DMS 273 treated with DMSO at 0.1 percent for 48 hours (cell line): ENCODE measurements at places on chromosomes 1 and 21.

GRCh38 chr1:10794724-10795275 lies 1.6 kb downstream of the CASZ1 start:
- no peak for DNase-seq

DNA sequence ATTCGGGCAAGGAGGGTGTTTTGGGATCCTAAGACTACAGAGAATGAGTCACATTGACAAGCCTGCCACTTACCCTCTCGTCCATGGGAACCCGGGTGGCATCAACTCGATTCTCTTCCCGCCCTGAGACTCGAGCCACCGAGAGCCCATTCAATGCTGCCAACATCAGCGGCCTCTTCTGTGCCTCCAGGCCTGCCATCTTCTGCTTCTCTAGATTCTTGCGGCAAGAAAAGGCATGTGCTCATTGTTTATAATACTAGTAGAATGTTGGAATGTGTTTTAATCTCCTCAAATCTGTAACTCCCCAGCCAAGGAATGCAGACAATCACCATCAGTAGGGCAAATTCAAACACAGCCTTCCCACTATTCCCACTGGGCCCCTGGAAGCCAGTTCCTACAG lies 96.9 kb downstream of the SMYD2 start:
- DNase-seq, result no peak

- DNase-seq, result no peak
Measured at GRCh38 chr21:31351960-31352359, 7.9 kb upstream of the TIAM1 start.

- DNase-seq, result no peak
Measured at GRCh38 chr1:66940981-66941380, 16.2 kb downstream of the MIER1 start.

DNA sequence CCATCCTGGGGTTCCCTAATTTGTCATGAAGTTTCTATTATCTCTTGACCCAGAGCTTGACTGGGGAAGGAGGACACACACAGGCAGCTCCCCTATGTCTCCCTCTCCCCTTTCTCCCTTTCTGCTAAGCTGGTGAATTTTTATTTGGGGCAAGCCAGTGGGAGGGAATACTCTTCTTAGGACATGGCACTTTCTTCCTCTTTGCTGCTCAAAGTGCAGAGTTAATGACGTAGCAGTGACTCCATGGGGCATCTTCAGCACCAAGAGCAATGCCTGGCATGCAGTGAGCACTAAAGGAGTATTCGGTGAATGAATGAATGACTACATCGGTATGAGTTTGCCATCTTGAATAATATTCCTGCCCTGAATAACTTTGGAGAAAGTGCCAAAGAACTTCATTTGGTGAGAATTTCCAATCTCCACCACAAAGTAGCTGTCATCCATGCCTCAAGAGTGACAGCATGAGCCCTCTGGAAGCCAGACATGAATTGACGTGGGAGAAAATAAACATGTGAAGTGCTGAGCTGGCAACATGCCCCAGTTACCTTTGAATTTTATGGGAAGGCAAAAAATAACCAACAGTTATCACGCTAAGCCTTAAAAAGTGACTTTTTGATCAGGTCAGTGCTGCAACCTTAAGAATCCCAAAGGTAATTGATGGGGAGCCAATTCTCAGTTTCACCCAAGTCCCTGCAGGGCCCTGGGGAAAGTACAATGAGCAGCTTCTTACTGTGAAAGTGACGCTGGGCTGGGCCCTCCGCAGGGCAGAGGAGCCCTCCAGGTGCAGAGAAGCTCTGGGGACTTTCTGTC lies 22.1 kb upstream of the ATF3 start:
- DNase-seq, result no peak

DNA sequence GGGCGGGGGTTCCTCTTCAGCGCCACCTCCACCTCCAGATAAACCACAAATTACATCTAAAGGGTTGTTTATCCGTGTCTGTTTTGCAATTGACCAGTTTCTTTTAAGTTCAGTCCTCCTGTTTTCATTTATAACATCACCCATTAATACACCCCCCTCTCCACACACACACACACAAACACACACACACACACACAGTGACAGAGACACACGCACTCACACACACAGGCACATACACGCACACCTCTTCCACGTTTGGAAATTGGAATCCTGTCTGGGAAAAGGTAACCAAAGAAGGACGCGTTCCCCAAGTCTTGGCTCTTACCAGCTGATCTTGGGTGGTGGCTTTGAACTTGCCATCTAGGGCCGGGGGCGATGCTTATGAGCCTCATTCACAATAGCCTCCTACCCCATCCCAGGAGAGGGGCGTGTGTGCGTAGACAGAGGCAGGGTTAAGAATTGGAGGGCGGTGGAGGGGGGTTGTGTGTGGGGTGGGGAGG lies 442 bp upstream of the CSMD2 start:
- no peak for DNase-seq

DNA sequence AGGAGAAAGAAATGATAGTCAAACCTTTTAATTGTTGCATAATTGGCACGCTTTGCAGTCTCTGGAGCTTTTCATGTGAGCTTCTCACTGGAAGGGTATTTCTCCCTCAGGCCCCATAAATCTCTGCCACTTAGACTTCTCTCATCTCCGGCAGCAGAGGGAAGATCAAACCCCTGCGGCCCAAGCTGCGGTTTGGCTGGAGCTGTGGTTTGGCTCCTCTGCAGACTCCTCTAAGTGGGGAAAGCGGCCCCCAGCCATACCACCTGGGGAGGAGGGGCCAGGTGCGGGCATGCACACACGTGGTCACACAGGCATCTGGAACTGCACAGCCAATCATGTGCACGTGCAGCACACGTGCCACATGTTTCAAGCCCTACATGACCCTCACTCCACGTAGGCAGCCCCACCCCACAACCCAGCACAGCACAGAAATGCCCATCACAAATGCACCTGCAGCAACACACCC lies 58.3 kb downstream of the UBE2T start:
- DNase-seq, result peak; percentile 12

GRCh38 chr1:183423541-183423940 lies 5.4 kb upstream of the NMNAT2 start:
- no peak for DNase-seq

DNA sequence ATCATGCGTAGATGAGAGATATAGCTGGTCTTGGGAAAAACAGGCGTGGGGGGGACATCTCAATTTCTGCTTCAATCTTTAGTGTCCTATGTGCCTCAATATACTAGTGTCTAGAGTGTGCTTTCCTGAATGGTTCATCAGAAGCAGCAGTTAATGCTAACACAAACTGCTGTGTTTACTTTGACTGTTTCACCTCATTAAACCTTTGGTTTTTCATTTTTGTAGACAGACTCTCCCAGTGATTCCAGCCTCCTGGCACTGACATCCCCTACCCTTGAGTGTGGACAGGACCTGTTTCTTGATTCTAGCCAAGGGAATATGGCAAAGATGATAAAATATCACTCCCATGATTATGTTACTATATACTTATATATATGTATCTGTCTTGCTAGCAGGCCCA lies 37.6 kb downstream of the ZYG11A start:
- no peak for DNase-seq

DNA sequence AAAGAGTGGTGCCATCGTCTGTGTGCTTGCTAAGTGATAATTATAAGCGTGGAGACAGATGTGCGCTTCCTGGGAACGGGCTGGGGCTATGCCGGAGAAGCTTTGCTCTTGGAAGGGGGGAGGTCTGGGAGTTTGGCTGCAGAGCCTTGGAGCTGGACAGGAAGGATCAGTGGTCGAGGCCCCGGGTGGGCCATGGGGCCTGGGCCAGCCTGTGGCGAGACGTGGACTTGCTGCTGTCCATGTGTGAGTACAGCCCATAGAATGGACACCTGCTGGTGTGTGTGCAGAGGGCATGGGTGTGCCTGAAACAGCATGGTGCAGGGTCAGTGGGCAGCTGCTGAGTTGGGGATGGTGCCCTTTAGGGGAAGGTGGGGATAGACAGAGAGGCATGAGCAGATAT lies 121.3 kb downstream of the PCBP3 start:
- DNase-seq, result no peak

- DNase-seq, result no peak
Measured at GRCh38 chr21:37800057-37800455, 116.2 kb downstream of the KCNJ6 start.

DNA sequence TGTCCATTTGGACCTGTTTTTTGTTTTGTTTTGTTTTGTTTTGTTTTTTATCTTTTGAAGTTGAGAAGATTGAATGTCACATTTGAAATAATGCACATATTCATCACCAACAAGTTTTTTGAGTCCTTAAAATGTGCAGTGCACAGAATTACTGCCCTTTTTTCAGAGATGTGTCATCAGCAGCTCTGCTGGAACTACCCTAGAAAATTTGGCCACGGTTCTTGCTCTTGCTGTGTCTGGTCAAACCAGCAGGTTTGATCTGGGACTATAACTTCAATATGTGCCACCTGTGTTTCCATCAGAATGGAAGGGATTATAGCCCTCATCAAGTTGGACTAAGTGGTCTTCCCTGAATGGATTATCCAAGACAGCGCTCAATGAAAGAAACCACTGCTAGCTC lies 24.1 kb upstream of the CNN3 start:
- DNase-seq, result no peak

GRCh38 chr1:77475641-77476040 lies 193.8 kb downstream of the AK5 start:
- DNase-seq, result no peak

- DNase-seq, result no peak
Measured at GRCh38 chr1:229248821-229249817, 21.8 kb upstream of the RAB4A start.

- DNase-seq, result no peak
Measured at GRCh38 chr1:199029855-199030254, 391.0 kb downstream of the PTPRC start.

GRCh38 chr21:38433471-38433870 lies 64.8 kb downstream of the ERG start:
- DNase-seq, result no peak

- DNase-seq, result no peak
Measured at GRCh38 chr1:9892563-9893528, 17.2 kb downstream of the CTNNBIP1 start.

DNA sequence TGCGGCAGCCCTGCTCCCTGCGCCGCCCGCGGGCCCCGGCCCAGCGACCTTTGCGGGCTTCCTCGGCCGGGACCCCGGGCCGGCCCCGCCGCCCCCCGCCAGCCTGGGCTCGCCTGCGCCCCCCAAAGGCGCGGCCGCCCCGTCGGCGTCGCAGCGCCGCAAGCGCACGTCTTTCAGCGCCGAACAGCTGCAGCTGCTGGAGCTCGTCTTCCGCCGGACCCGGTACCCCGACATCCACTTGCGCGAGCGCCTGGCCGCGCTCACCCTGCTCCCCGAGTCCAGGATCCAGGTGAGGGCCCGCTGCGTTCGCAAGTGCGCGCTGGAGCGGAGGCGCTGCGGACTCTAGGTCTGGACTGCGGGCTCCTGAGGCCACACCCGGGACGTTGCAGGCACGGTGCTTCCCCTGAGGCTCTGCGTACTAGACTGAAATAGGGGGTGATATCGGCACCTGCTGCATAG lies 351 bp downstream of the MIXL1 start:
- no peak for DNase-seq

- DNase-seq, result no peak
Measured at GRCh38 chr1:157844089-157844830, 2.7 kb upstream of the CD5L start.
